Effector CD4-positive, alpha-beta T cell (primary cell): ENCODE measurements at places on chromosomes 7 and 10.

DNA sequence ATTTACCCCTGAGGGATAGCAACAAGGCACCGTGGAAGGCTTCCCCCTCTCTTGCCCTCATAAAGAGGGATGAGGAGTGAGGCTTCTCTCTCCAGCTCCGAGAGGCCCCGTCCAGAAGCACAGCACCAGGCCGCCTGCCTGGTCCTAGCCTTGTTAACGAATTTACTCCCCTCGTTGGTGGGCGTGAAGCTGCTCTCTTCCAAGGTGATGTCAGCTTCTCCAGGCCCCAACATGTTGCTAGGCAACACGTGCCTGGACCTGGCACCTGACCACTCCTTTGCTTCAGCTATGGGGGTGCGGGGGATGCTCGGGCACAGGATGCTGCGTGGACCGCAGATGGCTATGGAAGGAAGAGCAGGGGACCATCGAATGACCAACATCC is 135.2 kb upstream of the MGMT start:
- DNase-seq, result no peak

GRCh38 chr7:100088621-100089457 is at the start of gene COPS6:
COPS6 (plus strand) TSS chr7:100088969; CDS start chr7:100088991, 22 bp downstream.
- DNase-seq, result peak; percentile 89

DNA sequence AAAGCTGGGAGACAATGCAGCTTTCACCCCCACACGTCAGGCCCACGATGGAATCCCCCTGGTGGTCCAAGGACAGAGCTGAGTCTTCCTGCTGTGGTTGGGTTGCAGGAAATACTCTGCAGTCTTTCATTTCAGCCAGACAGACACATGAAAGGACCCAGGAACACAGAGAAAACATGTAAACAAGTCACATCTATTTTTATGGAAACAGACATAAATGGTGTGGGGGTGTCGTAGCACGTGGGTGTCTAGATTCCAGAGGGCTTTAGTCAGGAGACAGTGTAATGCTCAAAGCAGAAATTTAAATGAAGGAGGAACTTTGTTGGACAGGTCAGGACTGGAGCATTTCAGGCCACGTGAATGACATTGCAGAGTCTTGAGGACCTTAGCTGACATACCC is 444.6 kb downstream of the SUGCT start:
- DNase-seq, result no peak

GRCh38 chr7:23539494-23539907 is 7.7 kb upstream of the TRA2A start:
- no peak for DNase-seq

- DNase-seq, result no peak
Measured at GRCh38 chr7:151115836-151116418, 29.7 kb downstream of the AGAP3 start.

DNA sequence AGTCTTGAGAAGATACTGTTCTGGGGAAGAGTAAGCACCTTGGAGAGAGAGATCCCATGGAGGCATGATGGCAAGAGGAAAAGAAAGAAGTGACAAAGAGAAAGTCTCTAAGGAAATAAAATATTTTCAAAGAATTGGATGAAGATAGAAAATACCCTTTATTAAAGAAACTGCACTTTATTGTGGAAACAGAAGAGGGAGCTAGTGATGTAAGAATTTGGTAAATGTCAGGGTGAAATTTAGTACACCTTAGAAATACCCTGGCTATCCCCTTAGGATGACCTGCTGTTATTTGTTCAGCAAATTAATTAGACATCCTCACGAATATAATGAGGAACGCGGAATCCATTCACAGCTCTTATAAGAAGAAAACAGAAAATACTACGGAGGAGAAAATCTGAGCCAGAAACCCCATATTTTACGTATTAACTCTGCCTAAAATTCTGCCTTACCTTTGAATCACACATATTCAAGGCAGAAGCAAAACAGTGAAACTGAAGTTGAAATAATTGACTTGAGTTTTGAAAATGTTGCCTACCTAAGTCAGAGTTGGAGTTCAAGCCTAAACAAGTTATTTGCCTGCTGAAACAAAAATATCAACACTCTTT is 90.7 kb downstream of the TFPI2 start:
- DNase-seq, result no peak

DNA sequence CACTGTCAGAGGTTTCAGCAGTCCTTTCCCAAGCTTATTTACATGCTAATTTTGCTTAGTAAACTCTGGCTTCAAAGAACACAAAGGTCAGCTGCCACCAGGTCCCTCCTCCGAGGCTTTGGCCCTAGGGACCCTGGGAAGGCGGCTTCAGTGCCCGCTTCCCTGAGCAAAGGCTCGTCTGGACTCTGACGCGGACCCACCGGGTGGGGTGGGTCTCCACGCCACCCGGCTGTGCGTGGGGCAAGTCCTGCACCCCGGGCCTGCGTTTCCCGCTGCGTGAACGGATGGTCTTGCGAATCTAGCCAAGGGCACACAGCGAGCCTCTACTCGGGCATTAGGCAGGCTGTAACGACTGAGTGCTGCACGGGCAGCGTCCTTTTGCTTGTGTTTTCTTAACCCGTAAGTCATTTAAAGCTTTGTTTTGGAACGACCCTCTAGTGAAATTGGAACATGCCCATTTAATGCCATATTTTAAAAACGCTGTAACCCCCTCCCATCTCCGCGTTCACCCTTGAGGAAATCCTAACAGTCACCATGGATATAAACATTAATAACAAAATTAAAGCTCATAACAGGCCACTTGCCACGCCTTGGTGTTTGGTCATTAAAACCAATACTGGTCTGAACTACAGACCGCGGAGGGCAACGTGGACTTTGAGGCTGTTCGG is 828 bp downstream of the BNIP3 start:
- DNase-seq, result no peak

- no peak for DNase-seq
Measured at GRCh38 chr7:22872096-22872807, 49.6 kb upstream of the TOMM7 start.

- DNase-seq, result no peak
Measured at GRCh38 chr7:38673795-38674194, 42.6 kb upstream of the AMPH start.

GRCh38 chr7:2019711-2020511 is 212.8 kb downstream of the MAD1L1 start:
- DNase-seq, result no peak

DNA sequence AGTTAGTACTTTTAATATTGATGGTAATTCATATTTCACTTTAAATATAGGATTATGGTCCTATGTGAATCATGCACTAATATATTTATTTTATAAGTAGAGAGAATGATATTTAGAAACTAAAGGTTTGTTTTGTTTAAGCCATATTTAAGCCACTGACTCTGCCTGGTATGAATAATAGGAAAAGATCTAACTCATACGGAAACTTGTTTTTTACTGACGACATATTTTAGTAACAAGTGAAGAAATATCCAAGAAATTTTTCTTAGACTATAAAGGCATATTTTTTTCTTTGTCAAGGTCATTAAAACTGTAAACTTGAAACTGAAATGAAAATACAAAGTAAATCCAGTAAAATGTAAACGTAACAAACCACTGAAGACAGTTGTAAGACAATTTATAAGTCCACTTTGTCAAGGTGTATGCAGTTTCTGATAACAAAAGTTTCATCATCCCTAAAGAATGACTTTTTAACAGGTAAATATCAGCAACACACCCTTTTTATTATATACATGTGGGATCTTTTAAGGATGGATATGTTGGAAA is 147.1 kb downstream of the PHF14 start:
- no peak for DNase-seq

GRCh38 chr10:18334116-18334867 is 194.1 kb downstream of the CACNB2 start:
- DNase-seq, result no peak

- no peak for DNase-seq
Measured at GRCh38 chr10:90047243-90047729, 345.9 kb downstream of the KIF20B start.

GRCh38 chr10:11018432-11018841 is 765 bp downstream of the CELF2 start:
- no peak for DNase-seq

- DNase-seq, result no peak
Measured at GRCh38 chr7:141220263-141220880, 146.5 kb downstream of the TMEM178B start.

DNA sequence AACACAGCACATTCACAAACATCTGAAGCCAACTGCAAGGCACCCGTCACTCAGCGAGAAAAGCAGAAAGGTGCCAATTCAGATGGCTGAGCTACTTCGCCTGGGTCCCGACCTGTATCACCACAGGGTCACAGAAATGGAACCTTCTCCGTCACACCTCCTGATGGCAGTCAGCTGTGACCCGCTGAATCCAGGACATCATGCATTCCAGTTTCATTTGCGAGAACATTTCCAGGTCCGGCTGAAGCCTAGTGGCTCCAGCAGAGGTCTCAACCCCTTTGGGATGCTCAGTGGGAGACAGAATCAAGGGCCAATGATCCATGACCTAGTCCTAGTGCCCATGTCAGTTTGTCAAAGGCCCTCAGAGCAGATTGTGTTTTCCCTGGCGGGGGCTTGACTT is 193.6 kb upstream of the KLF14 start:
- DNase-seq, result no peak

GRCh38 chr7:27546610-27547009 is 116.1 kb downstream of the HIBADH start:
- DNase-seq, result no peak

- DNase-seq, result no peak
Measured at GRCh38 chr7:28276298-28276697, 95.7 kb upstream of the JAZF1 start.

DNA sequence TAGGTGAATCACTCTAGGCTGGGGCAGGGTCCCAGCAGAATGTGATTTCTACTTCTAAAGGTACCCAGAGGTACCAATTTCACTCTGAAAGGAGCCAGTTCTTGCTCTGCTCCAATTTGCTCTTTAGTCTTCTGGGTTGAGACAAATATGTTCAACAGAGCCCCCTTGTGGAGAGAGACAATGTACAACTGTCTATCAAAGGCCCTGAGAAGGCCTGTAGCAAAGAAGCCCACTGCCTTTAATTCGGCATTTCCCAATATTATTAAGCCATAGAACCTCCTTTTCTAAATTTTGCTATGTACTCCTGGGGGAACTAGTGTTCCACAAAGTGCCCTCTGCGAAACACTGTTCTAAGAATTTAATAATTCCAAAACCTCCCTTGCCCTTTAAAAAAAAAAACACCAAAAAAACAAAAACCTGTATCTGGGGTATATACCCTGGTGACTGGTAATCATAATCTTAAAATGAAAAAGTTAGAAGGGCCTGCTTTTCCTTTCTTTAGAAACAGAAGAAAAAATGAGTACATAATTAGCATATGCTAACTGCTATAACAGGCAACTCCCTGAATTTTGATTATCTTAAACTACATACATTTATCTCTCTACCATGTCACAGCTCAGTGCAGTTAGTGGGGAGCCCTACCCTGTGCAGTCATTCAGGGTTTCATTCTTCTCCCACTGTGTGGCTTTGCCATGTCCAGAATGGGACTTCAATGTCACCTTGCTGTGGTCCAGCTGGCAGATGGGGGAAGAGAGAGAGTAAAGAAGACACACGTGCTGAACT is 160.9 kb upstream of the BMPER start:
- DNase-seq, result no peak

DNA sequence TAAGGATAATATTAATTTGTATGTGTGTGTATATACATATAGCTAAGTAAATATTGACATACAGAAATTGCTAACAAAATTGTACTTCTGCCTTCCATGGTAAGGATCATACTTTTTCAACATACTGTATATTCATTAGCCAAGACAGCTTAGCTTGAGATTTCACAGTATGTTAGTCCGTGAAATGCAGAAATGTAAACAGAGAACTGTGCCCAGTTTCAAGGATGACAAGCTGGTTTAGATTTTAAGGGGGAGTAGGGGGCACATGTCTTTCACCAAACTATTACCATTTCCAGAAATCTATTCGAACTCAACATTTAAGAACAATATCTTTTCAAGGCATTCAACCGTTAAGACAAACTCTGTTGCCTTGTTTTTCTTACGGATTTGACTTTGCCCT is 182.2 kb downstream of the SORCS1 start:
- no peak for DNase-seq

- no peak for DNase-seq
Measured at GRCh38 chr7:2084781-2085505, 147.8 kb downstream of the MAD1L1 start.

DNA sequence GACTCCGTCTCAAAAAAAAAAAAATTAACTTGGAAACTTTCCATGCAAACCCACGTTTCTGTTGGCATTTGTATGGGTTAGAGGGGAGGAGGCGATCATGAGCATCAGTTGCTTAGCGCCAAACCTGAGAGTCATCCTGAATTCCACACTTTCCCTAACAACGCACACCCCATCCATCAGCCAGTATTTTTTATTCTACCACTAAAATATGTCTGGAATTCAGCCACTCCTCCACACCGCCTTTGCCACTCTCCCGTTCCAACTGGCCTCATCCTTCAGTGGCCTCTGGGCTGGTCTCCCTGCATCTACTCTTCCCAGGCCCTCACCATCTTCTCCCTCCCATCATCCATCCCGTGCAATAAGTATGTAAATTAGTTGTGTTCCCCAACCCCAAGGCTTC is 4.7 kb upstream of the LMBR1 start:
- no peak for DNase-seq

- DNase-seq, result no peak
Measured at GRCh38 chr7:15305002-15305600, 256.7 kb downstream of the AGMO start.

DNA sequence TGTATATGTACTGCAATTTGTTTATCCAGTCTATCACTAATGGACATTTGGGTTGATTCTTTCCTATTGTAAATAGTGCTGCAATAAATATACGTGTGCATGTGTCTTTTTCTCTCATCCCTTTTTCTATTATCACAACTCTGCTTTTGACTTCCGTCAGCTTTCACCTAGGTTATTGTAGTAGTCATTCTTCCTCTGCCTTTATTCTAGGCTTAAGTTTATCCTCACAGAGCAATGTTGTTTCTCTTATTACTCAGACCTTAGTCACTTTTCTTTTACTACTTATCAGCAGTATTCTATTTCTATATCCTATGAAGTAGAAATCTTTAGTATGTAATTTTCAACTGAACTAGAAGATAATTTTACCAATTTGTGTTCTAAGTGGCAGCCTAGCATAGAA is 175.3 kb upstream of the SEMA3E start:
- no peak for DNase-seq

DNA sequence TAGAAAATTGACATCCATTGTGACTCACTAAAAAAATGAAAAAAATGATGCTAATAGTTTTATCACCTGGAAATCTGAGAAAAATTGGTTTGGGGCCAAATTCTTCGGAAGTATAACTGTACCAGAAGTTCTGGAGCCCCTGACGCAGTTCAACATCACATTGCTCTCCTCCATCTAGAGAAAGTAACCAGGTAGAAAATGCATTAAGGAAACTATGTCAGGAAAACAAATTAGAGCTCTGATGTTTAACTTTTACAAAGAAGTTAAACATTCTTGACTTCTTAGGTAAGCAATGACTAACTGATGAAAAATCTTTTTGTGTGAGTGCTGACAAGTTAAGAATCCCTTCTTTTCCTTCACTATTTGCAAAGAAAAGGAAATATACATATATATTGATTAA is 61.1 kb upstream of the TMEM196 start:
- no peak for DNase-seq

GRCh38 chr7:128349466-128349825 is 5.7 kb upstream of the RBM28 start:
- DNase-seq, result no peak
